GM06990 (cell line): ENCODE measurements at places on chromosomes 7 and 10.

DNA sequence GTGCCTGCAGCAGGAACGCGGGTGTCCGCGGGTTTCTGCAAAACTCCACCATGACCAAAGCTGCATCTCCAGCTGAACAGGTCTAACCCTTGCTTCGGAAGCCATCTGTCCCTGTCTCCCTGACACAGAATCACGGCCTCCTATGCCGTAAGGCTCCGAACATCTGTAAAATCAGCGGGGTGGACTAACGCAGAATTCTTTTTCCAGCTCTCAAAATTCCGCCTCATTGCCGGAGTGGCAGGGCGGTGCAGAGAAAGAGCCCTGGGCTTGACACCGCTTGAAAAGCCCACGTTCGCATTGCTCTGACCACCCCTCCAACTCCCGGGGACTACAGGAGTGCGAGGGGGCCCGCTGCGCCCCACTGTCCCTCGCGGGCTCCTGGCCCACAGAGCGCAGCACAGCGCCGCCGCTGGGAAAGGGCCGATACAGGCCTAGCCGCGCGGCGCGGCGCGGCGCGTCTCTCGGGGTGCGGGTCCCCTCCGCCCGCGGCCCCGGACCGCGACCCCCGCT, 409 bp downstream of the DNMBP start:
- no peak for DNase-seq

- DNase-seq: no peak
Observed at GRCh38 chr10:118901906-118902305, 127.6 kb upstream of the NANOS1 start.

GRCh38 chr7:11538751-11539299, 293.2 kb downstream of the THSD7A start:
- DNase-seq: no peak

- DNase-seq: peak; percentile 96
Observed at GRCh38 chr10:96089670-96090462, 40.2 kb upstream of the ZNF518A start.

DNA sequence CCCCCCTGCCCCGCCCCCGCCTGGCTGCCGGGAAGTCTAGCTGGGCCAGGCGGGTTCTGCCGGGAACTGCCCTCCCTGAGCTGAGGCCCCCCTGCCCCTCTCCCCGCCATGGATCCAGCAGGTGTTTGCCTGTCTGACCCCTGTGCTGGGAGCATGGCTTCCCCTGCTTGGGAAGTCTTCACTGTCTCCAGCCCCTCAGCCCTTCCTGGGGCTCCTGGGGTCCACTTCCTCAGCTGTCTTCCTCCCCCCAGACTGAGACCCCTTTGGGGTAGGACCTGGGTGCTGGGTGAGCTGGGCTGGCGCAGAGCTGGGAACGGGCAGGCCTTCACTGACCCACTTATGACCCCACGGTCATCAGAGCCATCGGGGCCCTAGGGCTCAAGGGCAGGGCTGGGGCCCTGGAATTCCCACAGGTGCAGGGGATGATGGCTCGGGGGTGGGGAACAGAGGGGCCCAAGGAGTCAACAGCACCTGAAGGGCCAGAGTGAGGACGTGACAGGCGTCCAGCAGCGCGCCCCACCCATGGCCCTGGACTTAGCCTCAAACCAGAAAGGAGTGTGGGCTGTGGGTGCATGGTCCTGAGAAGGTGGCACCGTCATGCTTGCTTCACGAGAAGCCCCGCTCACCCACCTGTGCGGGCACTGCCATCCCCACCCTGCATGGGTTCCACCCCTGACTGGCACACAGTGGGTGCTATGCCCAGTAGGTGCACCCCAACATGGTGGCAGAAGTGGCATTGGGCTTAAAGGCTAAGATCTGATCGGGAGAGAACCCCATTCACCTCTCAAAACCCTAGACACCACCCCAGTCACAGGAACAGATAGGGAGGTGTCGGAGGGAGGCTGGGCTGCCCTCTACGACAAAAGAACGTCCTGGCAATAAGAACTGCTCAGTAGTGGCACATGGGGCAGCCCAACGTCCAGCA, 16.2 kb upstream of the TNRC18 start:
- no peak for DNase-seq

DNA sequence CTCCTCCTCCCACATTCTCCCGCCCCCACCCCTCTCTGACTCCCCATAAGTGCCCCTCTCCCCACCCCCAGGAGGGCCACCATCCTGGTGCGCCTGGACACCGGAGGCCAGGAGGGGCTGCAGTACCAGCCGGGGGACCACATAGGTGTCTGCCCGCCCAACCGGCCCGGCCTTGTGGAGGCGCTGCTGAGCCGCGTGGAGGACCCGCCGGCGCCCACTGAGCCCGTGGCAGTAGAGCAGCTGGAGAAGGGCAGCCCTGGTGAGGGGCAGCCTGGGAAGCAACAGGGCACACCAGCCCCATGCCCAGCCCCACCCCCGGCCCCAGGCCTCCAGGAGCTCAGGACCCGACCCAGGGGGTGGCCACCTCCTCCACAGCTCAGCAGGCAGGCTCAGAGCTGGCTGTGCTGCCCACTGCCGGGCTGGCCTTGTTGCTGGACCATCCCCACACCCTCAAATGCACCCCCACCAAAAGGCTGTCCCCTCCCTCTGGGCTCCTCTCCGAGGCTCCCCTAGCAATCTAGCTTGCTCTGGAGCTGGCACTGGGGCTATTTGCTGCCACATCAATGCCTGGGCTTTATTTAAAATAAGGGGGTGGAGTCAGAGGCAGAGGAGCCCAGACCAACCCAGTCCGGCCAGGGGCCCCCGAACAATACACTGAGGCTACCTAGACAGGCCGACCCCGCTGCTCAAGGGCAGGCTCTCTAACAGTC, 14.8 kb downstream of the ATG9B start:
- DNase-seq: no peak

- no peak for DNase-seq
Observed at GRCh38 chr10:126216632-126216961, 171.7 kb downstream of the ADAM12 start.

GRCh38 chr7:151306860-151307259, 34.8 kb upstream of the NUB1 start:
- DNase-seq: no peak

DNA sequence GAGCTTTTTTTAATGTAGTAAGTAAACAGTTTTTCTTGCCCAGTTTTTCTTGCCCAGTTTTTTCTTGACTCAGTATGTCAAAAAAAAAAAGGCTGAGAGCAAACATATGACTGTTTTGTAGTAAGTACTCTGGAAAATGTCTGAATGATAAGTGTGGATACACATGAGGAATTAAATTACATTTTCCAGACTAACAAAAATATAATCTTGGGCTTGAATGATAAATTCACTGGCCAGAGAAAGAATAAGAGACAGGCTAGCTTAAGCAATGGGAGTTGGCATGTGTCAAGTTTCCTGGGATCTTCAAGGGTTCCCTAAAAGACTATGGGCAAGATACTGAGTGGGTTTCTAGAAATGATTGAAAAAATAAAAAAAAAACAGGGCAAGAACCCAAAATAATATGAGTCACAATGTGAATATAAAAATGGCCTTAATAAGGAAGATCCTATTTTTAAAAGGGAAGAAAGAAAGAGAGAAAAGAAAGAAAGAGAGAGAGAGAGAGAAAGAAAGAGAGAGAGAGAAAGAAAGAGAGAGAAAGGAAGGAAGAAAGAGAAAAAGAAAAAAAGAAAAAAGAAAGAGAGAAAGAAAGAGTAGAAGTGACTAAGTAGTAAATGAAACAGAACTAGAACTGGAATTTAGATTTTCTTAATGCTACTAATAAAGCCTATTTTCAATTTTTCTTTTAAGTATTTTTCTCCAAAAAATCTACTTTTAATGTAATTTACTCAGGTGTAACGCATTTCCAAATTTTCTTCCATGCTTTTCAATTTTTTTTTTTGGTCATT, 60.2 kb downstream of the TFPI2 start:
- DNase-seq: no peak
